ACHN (cell line): ENCODE measurements at places on chromosomes 7 and 10.

- DNase-seq = no peak
These were observed 597.9 kb upstream of the C7orf33 start for GRCh38 chr7:147992698-147993097.

DNA sequence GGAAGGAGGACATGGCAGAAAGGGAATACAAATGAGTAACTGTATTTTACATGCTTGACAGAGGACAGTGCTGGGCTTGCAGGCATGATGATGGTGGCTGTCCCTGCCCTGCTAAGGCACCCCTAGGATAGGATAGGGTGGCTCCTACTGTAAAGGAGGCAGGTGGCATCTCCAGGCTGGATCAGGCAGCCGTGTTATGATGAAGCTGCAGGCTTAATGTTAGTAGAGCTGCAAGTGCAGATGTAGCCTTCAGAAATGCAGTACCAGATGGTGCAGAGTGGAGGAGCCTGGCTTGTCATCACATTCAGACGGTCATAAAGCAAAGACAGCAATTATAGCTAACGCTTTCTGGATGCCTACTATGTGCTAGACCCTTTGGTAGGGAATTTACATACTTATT is 287.9 kb upstream of the PODXL start:
- DNase-seq = no peak

- DNase-seq = no peak
These were observed 23.2 kb downstream of the NKX2-3 start for GRCh38 chr10:99555825-99556523.

- DNase-seq = peak; percentile 45
These were observed 151.0 kb downstream of the CHCHD3 start for GRCh38 chr7:132930881-132931280.

DNA sequence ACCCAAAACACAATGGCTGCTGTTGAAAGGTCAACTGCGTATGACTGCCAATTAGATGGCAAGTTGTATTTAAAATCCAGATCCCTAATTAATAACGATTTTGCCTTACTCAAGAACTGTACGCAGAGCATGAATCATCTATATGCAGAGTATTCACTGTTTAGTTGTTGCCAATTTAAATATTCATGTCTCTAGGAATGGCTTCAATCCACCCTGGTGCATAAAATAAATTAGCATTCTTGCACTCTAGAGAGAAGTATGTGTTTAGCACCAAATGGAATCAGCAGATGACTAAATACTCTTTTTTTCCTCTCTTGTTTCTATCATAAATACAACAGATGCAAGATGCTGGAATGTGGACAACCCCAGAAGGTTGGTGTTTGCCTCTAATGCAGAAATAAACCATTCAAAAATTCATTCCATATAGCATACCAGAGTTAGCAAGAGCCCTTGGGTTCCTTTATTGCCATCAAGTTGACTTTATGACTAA is 320.3 kb downstream of the LRRTM3 start:
- no peak for DNase-seq

DNA sequence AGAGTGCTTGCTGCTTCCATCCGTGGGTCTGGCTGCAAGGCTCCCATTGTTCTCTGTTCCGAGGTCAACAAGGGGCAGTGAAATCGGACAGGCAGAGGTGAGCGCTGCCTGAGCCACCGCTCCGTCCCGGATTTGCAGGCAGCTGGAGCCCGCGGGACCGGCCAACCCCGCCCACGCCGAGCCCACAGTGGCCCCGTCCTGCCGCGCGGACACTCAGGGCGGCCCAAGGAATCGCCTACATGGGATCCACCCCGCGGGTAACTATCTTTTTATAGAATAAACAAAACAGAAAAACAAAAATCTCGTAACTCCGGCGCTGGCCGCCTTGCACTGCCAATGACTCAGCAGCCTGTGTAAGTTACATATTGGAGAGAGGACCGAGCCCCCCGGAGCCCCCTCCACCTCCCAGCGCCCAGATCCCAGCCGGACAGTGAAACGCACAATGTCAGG is 1.9 kb downstream of the BNIP3 start:
- no peak for DNase-seq

GRCh38 chr10:24722676-24723385 is 856 bp downstream of the ARHGAP21 start:
- DNase-seq = peak; percentile 54

DNA sequence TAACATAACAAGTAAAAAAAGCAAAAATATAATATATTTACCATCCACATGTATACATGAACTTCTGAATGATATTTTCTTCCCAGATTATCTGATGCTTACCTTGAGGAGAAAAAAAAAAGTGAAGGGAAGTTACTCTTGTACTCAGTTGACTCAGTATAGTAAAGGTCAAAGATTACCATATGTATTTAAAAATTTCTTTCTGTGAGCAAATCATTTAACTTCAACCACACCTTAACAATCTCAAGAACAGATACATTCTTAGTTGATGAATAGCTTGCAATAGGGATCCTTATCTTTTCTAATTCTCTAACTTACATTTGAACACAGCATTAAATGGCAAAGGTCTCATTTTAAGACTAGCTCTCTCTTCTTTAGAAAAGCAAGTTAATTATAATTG is 29.8 kb downstream of the PRR15 start:
- no peak for DNase-seq

GRCh38 chr10:89550509-89550908 is 15.1 kb upstream of the SLC16A12 start:
- DNase-seq = no peak

GRCh38 chr7:2968616-2969397 is 74.9 kb downstream of the CARD11 start:
- no peak for DNase-seq

DNA sequence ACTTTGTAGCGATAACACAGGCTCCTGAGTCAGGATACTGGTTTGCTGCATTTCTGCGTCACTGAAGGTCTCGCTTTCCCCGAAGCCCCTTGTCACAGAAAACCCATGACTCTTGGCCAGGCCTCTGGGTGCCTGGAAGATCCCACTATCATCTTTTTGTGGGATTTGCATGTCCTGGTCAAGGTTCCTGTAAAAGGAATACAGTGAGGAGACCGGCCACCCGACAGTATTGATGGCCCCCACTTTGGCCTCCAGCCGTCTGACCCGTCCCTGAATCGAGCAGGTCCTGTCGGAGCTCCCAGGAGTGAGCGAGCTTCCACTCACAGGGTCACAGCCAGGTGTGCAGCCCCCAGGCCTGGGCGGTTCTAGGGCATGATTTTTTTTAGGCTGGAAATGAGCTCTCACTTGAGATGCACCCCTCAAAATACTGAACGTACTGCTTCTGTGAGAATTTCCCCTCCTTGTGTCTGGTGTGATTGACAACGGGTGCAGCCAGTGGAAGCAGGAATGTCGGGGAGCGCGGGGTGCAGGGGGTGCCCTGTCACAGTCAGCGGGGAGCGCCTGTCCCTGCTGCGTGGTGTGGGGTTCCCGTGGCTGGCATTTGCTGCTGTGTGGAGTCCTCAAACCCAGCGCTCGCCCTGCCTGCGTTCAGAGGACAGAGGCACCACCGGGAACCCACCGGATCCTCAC is 75.8 kb downstream of the DNAJB6 start:
- DNase-seq = no peak

DNA sequence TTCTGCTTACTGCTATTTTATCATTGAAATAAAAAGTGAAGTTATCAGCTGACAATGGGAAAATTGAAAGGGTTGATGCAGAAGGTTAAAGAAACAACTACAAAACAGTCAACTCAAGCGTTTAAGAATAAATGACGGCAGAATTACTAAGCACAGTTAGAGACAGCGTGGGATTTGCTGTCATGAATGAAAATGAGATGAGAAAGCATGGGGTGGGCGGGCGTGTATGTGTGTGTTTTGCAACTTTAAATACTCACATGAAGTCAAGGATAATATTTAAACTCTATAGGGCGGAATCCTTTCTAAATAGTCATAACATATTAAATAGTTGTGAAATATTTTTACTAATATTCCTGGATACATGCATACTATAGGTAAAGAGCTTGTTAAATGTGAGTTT is 450.8 kb downstream of the ETV1 start:
- DNase-seq = no peak
